ENCODE measurements at places on chromosomes 5 and 9. TPM values are rescaled to one million over a fixed set of nuclear protein-coding genes. Genes with fewer than 3 reads are reported as not detected.

The BARHL1 gene
- not detected for total RNA-seq

The POC5 gene
- 12.7 TPM for total RNA-seq

DNA sequence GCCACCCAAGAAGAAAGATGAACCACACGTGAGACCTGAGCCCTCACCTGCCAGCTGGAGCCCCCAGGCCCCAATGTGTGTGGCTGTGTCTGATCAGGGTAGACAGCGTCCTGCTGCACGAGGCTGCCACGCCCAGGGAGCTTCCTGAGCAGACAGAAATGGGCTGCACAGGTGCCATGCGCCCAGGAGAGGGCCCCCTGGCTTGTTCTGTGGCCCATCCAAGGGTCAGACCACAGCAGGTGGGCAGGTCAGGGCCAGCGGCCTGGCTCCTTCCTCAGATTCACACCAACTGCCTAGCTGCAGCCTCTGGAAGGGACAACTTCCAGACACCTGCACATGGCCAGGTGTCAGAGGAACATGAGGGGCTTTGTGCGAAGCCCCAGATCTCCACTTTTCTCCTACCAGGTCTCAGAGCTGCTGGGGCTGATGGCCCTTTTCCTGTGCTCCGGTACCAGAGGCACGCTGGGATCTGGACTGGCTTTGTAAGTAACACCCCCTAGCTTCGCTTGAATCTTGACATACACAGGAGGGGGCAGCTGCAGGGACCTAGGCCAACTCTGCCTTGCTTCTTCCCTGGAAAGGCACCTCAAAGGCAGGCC is 10.8 kb downstream of the SARDH start:
- DNase-seq, result peak; percentile 51

DNA sequence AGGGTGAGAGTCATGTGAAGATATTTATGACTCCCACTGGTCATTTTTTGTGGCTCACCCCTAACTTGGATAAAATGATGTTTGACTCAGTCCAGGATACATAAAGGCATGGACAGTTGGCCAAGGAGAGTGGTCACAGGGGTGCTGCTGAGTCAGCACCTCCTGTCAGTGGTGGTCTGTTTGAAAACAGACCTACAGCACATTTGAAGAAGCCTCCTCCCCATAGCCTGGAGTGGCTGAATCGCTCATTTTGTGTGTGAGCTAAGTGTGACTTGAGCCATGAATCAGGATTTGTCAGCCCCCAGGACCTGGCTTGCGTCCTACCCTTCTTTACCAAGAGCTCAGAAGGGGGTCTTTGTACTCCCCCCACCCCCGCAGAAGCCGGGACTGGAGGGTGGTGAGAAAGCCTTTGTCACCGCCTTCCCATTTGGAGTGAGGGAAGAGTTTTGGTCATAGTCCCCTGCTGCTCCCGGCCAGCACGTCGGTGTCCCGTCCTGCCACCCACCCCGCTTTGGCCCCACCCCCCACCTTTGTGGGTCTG is 35.6 kb downstream of the TRIO start:
- no peak for DNase-seq

GRCh38 chr5:112634796-112635195 is 102.9 kb upstream of the APC start:
- no peak for DNase-seq

DNA sequence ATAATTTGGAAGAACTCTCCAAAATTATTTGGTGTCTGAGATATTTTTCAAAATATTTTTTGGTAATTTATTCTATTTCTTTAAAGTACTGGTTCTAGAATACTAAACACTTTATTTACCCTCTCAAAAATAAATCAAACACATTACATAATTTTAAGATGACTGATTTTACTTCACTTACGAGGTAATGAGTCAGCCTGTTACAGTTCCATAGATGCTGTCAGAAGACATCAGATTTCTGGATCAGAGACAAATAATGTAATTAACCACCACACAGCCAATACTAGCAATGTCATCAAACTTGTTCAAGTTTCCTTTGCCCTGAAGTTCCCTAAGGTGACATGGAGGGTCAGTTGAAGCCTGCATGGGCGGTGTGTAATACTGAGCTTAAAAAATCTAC is 106.1 kb upstream of the CDH9 start:
- DNase-seq, result no peak

GRCh38 chr9:119095072-119095471 is 274.2 kb downstream of the BRINP1 start:
- DNase-seq, result no peak

The KIAA0825 gene
- 0.50 TPM for total RNA-seq

- no peak for DNase-seq
Measured at GRCh38 chr9:21579247-21579671, 97.1 kb upstream of the IFNE start.

GRCh38 chr5:149401051-149401450 is 22.0 kb upstream of the IL17B start:
- DNase-seq, result no peak

GRCh38 chr9:130756037-130756436 is 62.5 kb downstream of the EXOSC2 start:
- no peak for DNase-seq

The SLC46A2 gene
- total RNA-seq, result not detected

GRCh38 chr5:2148312-2149194 is 265.8 kb upstream of the IRX4 start:
- no peak for DNase-seq

All from Caco-2 (cell line).